Activated CD4-positive, alpha-beta T cell treated with anti-CD3 and anti-CD28 coated beads for 4 hours (primary cell): ENCODE measurements at places on chromosomes 7 and 10.

DNA sequence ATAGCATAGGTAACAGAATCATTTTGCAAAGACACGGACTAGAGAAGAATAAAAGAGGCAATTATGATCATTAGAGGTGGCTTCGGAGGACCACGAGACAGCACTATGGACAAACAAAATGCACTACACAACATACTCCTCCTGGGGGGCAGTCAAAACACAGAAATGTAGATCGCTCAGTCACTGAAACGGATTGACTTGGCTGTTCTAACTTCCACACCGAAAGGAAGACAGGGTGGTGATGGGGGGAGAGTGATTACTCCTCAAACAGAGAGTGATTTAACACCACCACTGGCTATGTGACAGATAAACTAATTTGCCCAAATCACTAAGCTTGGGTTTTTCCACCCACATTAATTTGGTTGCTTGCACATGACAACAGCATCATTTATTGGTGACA is 14.1 kb upstream of the PPA1 start:
- no peak for DNase-seq

GRCh38 chr7:139691253-139691781 is 86.5 kb downstream of the HIPK2 start:
- no peak for DNase-seq

GRCh38 chr10:86232644-86233043 is 134.0 kb downstream of the GRID1 start:
- no peak for DNase-seq

DNA sequence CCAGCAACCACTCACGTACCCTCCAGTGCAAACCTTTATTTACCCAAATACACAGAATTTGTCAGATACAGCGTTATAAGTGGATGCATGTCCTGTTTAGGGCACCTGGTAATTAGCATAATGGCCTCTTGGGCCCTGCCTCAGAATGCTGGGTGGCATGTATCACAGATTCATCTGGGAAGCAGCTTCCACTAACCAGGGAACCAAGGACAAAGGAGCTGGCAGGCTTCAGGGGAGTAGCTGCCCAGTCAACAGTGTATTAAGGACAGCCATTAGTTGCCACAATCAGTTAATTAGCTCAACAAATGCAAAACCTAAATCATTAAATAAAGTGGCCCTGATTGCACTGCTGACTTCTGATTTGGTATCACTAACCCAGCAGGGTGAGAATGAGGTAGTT is 105.7 kb downstream of the RAPGEF5 start:
- DNase-seq, result no peak

- no peak for DNase-seq
These were observed 6.2 kb upstream of the PIK3CG start for GRCh38 chr7:106858618-106859532.

GRCh38 chr10:70331486-70332268 is 47.9 kb upstream of the NPFFR1 start:
- DNase-seq, result no peak

DNA sequence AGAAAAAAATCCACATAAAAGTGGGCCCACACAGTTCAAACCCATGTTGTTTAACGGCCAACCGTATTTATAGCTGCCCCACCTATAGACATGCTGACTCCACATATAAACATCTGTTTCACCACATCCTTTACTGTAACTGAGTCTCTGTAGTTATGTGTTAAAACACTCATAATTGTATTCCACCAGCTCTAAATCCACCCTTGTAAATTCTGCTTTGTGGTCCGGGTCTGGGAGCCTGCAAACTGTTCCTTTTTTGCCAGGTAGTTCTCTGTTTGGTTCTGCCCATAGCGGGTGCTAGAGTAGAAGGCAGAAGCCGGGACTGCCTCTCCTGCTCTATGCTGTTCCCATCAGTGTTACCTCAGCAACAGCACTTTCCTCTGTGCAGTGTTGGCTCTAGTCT is 20.2 kb upstream of the FHIP2A start:
- DNase-seq, result peak; percentile 5

GRCh38 chr7:111029574-111030251 is 61.2 kb upstream of the LRRN3 start:
- peak; percentile 57 for DNase-seq

GRCh38 chr10:106571192-106571946 is 593.1 kb downstream of the SORCS1 start:
- DNase-seq, result no peak

DNA sequence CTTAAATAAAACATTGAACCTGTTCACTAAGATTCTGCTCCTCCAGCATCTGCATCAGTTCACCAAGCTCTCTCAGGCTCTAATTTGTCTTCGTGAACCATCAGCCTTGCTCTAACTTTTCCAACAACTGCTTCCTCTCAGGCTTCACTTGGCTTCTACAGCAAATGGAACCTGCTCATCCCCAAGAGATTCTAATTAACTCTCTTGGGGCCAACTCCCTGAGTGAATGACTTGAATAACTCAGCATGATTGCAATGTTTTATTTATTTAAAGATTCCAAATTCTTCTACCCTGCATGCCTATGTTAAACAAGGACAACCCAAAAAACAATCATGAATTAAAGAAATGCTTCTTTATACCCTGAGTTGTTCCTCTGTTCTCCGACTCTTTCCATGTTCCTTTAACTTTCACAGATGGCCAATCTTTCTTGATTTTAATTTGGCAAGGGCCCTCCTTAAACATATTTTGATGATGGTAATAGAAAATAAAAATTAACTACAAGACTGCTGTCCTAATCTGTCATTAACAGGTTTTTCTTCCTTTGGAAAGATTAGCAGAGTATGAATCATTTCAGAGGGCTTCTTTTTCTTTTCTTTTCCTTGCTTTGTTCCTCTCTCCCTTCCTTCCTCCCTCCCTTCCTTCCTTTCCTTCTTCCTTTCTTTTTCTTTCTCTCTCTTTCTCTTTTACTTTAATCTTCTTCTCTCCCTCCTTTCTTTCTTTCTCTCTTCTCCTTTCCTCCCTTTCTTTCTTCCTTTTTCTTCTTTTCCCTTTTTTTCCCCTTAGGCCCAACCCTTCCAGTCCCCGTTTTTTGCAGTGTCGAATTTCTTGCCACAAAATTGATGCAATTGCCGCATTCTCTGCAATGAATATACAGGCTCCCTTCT is 195.0 kb upstream of the RHOBTB1 start:
- DNase-seq, result no peak

DNA sequence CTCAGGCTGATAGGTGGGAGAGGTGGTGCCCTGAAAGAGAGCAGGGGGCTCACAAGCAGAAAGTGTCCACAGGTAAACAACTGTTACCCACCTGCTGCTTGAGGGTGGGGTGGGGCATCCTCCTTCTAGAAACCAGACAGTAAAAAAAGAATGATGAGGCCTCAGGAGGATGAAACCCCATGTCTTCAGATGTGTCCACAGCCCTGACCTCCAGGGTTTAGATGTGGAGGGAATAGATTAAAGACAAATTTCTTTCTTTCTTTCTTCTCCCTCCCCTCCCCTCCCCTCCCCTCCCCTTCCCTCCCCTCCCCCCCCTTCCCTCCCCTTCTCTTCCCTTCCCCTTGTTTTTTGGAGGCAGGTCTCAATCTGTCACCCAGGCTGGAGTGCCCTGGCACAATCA is 333.5 kb upstream of the NUPR2 start:
- no peak for DNase-seq
